ENCODE measurements at places on chromosomes 2 and 18. TPM values are rescaled to one million over a fixed set of nuclear protein-coding genes. Genes with fewer than 3 reads are reported as not detected.

DNA sequence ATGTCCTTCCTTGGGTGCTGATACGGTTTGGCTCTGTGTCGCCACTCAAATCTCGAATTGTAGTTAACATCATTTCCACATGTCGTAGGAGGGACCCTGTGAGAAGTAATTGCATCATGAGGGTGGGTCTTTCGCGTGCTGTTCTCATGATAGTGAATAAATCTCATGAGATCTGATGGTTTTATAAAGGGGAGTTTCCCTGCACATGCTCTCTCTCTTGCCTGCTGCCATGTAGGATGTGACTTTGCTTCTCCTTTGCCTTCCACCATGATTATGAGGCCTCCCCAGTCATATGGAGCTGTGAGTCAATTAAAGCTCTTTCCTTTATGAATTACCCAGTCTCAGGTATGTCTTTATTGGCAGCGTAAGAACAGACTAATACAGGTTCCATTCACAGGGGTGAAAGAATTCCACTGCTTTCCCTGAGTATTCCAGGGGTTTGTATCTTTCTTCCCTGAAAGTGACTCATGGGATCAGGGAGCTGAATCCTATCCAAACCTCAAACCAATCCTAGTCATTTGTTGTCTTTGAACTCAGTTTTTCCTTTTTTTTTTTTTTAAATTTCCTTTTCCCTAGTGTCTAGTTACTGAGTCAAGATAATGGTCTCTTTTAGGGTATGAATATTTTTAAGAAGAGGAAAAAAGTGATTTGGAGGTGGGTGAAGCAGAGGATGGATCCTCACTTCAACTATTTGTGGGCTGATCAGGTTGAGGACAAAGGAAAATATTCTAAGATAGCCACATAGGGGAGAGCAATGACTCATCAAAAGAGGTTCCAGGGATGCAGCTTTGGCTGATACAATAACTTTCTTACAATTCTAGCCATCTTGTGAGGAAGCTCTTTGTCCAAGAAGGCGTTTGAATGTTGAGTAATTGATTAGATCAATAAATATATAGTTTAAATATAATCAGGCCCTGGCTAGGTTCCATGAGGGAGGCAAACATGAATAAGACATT is 19.5 kb upstream of the KCNE4 start:
- H3K4me1 ChIP-seq, result no peaks in the 10 kb centered on the region
- no peaks in the 10 kb centered on the region for H3K27me3 ChIP-seq
- DNase-seq, result no peak
- H3K4me3 ChIP-seq, result no peak overlapping the region

DNA sequence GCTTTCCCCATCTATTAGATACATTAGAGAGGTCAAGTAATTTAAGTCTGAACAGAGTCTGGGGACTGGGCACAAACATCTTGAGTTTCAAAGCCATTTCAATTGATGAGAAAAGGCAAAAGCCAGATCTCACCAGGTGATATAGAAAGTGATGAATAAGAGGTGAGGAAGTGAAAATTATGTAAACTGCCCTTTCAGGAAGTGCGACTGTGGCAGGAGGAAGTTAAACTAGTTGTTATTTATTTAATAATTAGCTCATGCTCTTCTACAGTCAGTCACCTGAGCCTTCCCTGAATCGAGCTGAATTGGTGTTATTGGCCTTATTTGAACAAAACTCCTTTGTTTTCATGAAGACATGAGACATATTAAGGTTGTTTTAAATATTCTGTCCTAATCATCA is 115.1 kb downstream of the CDH20 start:
- H3K36me3 ChIP-seq, result no peaks in the 10 kb centered on the region
- peaks cover 3% of the 10 kb centered on the region for H3K27me3 ChIP-seq
- no peak for DNase-seq
- H3K4me3 ChIP-seq, result no peak overlapping the region

GRCh38 chr18:62741118-62741566 is 25.8 kb downstream of the PHLPP1 start:
- no peak overlapping the region for H3K27ac ChIP-seq
- peaks cover 5% of the 10 kb centered on the region for H3K4me1 ChIP-seq
- no peaks in the 10 kb centered on the region for H3K27me3 ChIP-seq
- H3K36me3 ChIP-seq, result no peaks in the 10 kb centered on the region
- no peak for DNase-seq

DNA sequence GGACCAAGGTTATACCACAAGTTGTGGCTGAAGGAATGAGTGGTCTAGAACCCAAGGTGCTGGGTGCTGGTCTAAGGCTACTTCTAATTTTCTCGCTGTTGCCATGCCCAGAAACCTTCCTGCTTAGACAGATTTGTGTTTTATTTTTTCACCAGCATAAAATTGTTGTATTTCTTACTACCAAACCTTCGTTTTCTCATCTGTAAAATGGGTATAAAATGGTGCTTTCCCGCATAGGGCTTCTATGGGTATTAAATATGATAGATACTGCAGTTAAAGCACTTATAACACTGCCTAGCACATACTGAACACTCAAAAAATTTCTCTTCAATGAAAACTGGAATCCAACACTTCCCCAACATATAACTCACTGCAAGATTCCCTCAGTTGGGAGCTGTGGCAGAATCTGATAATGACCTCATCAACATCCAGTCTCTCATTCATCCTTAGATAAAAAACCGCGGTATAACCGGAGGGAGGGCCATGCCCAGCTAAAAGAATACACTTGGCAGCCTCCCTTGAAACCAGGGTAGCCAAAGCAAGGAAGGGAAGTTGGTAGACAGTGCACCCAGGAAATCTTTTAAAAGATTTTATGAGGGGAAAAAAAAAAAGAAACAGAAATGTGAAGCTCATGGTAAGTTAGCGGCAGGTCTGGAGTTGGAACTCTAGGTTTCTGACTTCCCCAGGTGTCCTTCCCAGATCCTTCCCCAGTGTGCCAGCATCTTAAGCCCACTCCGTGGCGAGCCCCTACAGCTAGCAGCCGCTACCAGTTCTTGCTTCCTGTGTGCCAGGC is 1.2 kb downstream of the NEMP2 start:
- peak overlapping the region; percentile 83 for H3K4me3 ChIP-seq
- no peak for DNase-seq
- H3K4me1 ChIP-seq, result peaks cover 60% of the 10 kb centered on the region
- H3K27me3 ChIP-seq, result no peaks in the 10 kb centered on the region
- H3K27ac ChIP-seq, result peak overlapping the region; percentile 99
- peaks cover 36% of the 10 kb centered on the region for H3K36me3 ChIP-seq

GCG gene
- total RNA-seq, result not detected

Data from activated CD4-positive, alpha-beta memory T cell treated with anti-CD3 and anti-CD28 coated beads, Interleukin-2, amount 10 ng/mL, durations not matched to agents 7 days and 5 days (primary cell).